Activated CD8-positive, alpha-beta memory T cell treated with anti-CD3 and anti-CD28 coated beads for 1 hour (primary cell): ENCODE measurements at places on chromosomes 4 and X.
A peak's percentile ranks its signal among the peaks of the same experiment; 100 is the strongest.

DNA sequence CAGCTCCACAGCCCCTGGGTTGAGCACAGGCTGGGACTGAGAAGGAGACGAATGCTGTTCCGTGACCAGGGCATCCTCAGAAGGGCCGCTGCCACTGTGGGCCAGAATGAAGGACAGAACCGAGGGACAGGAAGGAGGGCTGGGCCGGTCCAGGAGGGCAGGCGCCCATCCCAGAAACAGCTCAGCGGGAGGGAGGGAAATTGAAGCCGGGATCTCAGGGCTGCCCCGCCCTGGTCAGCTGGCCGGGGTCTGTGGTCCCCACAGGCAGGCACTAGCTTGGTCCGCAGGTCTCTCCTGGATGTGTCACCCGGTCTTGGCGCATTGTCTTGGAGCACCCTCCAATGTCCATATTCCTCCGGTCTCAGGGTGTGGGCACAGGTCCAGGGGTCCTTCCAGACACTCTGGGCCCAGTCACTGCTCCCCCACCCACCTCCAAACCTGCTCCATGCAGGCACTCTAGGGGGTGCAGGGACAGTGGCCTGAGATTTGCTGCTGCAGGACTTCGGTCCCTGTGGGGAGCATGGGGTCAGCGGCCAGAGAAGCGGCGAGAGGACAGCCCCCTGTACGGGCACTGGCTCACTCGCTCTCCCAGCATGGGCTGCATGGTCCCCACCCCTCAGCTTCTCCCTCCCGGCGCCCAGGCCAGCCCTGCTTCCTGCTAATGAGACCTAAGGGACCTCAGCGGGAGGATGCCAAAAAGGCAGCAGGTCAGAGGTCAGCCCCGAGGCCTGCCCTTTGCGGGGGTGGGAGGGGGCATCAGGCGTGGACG is 23.9 kb upstream of the MXD4 start:
- no peak for DNase-seq

DNA sequence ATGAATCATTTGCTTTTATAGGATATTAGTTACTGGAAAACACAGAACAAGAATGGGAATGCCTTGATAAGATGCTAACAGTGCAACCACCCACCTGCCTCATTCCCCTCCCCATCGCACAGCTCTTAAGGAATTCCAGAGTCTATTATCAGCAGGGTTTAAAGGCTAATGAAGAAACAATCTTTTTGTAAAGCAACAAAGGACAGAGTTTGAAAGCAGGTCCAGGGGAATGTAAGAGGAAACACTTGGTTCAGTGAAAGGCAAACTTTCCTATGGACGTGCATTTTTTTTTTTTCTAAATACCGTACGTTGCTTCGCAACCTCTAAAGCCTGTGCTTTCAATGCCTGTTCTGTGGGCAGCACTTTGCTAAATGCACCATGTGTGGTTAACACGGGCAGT is 92.5 kb downstream of the GPR50 start:
- DNase-seq = no peak

DNA sequence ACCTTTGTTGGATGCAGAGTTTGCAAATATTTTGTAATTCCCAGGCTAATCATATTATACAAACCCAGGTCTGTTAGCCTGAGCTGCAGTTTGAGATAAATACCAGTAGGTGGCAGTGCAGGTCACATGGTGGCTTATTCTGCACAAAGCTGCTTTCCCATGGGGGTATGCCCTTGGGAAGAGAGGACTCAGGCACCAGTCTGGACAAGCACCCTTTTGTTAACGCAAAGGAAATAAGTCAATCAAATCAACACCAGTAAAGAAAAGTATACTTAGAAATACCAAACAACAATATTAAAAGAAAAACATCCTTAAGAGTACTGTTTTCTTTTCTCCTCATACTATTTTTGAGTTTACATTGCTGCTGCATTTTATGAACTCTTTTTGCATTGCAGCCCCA is 389.0 kb upstream of the ZFP42 start:
- no peak for DNase-seq

DNA sequence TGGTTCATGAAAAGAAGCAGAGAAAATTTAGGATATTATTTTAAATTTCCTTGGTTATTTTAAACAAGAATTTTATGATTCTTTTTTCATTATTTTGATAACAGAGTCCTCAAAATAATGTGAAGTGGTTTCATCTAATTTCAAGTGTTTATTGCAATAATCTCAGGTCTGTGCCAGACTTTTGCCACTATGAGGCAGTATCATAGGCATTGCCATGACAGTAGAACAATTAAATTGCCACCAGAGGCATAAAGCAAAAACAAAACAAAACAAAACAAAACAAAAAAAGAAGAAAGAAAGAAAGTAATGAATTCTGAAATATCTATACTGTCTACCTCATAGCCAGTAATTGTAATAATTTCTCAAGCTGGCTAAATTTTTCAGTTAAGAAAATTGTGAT is 739.2 kb downstream of the KCTD8 start:
- no peak for DNase-seq

- no peak for DNase-seq
These were observed 34.1 kb downstream of the NAT8L start for GRCh38 chr4:2093265-2093664.

DNA sequence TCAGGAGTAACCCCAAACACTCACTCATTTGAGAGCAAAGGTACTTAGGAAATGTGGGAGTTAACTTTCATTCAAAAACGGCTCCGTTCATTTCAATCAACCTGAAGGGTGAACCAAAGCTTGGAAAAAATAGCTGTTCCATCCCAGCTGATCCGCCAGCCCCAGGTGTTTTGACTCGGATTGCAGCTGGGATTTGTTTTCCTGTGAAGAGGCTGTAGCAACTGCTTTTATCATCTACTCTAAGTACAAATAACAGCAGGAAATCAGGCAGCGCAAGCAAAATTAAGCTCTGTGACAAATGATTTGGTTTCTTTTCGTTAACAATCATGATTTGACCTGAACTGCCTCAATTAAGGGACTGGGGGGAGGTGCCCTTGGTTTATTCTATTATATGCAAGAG is 154.7 kb downstream of the BEND2 start:
- DNase-seq = no peak

GRCh38 chrX:96394598-96394997 is 290.0 kb upstream of the DIAPH2 start:
- DNase-seq = no peak

DNA sequence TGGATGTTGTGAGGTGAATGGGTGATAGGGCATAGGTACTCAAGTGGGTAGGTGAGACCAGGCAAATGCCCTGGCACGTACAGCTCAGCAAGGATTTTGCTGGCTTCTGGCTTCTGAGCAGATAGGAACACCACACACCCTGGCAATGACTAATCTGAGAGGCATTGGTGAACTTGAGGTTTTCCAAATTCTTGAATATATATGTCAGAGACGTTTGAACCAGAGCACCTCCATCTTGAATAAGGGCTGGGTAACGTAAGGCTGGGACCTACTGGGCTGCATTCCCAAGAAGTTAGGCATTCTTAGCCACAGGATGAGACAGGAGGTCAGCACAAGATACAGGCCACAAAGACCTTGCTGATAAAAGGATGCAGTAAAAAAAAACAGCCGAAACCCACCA is 204.5 kb downstream of the NLGN4X start:
- DNase-seq = no peak

DNA sequence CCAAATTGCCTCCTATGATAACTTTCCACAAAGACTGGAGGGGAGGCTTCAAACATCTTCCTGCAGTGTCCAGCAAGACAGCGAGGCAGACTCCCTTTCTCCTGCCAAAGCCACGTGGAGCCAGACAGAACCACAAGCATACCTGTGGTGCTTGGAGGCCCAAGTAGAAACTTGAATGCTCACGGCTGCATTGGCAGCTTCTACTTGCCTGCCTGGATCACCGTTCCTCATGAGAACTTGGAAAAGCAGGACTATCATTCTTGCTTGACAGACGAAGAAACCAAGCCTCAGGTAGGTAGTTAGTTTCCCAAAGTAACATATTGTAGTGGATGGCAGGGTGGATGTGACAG is 216.3 kb upstream of the SFRP2 start:
- DNase-seq = no peak

DNA sequence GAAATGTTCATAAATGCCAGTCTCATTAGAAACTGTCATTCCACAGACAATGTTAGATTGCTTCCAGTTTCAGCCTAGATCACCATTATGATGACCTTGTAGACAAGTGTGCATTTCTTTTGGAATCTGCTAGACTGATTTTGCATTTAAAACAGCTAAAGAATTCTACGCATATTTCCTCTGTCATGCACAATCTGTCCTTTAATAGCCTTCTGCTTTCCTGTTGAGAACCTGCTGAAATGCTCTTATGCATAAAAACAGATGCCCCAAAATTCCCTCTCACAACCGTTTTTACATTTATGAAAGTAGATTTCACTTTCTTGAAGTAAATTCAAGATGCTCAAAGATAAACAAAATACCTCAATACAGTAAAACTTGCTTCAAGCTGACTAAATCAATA is 673.3 kb downstream of the GALNTL6 start:
- DNase-seq = no peak

- DNase-seq = no peak
These were observed 46.9 kb downstream of the SUPT20HL2 start for GRCh38 chrX:24266996-24267395.

GRCh38 chr4:7103031-7103606 is 35.3 kb upstream of the GRPEL1 start:
- peak; percentile 72 for DNase-seq

- DNase-seq = no peak
These were observed 9.6 kb upstream of the SLAIN2 start for GRCh38 chr4:48331577-48332330.

GRCh38 chr4:100166297-100167039 is 23.8 kb downstream of the DDIT4L start:
- DNase-seq = no peak

- no peak for DNase-seq
These were observed 174.7 kb downstream of the DACH2 start for GRCh38 chrX:86322913-86323312.

DNA sequence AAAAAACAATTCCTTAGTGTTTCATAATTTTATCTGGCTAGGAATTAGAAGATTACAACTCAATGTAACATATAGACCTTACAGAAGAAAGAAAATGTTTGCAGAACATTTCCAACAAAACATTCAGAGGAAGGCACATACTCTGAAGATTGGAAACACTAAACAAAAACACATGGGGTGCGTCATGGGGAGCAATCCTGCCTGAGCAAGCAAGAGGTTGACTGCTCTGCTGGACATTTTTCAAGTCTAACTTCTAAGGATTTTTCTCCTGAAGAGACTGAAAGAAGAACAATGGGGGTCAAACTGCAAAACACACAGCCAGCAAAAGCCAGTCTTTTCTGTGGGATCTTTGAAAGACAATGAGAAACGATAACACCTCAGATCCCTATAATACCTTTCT is 182.8 kb downstream of the GUCY2F start:
- DNase-seq = no peak

- DNase-seq = no peak
These were observed 689 bp upstream of the NHSL2 start for GRCh38 chrX:71909956-71910355.

- DNase-seq = no peak
These were observed 639.6 kb downstream of the MID1IP1 start for GRCh38 chrX:39440799-39441284.

DNA sequence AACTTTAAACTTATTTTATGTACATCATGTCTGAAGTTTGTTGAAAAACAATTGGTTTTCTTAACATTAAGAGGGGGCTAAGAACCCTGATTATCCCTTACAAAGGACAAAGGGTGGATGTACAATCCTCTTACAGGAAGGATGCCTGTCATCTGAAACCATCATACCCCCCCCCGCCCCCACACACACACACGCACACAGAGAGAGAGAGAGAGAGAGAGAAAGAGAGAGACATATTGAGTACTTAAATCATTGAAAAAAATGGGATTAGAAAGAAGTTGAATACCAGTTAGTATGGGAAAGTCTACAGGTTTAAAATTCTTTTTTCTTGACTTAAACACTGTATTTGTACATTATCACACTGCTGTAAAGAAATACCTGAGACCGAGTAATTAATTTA is 10.9 kb upstream of the PGM2 start:
- no peak for DNase-seq

DNA sequence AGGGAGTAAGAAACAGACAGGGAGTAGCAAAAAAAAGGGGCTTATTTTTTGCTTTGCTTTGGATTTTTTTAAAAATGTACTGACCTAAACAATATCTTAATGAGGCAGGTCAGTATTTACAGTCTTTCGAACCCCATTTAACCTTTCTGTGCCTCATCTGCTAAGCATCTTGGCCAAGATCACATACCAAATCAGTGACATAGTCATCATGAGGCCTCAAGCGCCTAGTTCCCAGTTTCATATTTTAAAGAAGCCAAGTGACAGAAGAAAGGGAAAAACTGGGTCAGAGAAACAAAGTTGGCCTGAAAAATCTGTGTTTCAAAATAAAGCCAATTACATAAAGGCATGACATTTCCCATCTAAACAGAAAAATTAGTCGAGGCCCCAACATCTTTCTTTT is 94.6 kb upstream of the WDR44 start:
- DNase-seq = no peak

DNA sequence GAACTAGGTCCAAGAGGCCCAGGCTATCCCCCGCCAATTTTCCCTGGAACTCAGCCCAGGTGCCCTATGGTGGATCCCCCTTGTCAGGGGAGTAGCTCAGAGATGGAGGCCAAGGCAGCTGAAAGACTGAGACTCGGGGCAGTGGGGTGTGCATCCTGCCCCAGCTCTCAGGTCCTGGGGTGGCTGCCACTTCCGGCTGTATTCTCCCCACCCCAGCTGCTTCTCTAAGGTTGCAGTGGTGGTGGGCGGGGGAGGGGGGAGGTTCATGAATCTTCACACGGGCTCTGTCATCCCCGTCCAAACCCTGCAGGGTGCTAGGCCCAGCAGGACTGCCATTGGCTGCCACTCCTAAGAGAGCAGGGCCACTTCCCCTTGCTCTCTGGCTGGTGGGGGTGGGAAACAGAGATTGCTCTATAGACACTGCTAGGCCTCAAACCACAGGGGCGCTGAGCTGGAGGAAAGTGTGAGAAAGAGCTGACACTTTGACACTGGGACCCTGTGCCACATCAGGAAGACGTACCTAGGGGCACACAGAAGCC is 1.5 kb downstream of the SASH3 start:
- peak; percentile 41 for DNase-seq
